ENCODE measurements at places on chromosomes 11 and 22.

DNA sequence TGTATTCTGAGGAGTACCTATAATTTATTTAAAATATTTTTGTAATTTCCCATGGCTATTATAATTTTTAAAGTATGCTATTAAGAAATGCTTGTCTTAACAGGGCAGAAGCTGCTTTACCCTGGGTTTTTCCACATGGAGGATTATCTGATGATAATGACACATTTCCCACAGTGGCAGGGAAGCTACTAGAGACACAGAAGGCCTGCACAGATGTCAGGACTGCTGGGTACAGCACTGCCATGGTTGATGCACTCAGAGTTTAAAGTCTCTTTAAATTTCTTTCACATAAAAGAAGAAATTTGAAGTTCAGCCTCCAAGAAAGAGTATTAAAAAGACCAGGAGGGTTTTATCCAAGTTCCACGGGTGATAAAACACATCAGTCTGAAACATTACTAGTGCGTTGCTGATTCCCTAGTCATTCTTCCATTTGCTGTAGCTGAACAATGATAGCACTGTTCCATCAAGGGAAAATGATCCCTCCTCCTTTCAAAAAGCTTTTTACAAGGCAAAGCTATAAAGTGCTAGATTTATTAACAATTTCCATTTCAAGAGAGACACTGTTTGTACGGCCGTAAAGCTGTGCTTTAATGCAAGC is 363.0 kb downstream of the CNTN5 start:
- DNase-seq, result no peak

DNA sequence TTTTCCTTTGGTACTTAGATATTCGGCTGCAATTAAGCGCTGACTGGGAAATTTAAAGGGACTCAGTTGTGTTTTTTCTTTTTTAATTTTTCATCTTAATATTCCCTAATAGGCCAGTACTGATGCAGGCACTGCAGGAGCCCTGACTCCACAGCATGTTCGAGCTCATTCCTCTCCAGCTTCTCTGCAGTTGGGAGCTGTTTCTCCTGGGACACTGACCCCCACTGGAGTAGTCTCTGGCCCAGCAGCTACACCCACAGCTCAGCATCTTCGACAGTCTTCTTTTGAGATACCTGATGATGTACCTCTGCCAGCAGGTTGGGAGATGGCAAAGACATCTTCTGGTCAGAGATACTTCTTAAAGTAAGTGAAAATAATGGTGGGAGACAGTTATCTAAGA is 3.8 kb downstream of the YAP1 start:
- DNase-seq, result no peak

- DNase-seq, result no peak
These were observed 689 bp downstream of the PDHX start for GRCh38 chr11:34916843-34917770.

DNA sequence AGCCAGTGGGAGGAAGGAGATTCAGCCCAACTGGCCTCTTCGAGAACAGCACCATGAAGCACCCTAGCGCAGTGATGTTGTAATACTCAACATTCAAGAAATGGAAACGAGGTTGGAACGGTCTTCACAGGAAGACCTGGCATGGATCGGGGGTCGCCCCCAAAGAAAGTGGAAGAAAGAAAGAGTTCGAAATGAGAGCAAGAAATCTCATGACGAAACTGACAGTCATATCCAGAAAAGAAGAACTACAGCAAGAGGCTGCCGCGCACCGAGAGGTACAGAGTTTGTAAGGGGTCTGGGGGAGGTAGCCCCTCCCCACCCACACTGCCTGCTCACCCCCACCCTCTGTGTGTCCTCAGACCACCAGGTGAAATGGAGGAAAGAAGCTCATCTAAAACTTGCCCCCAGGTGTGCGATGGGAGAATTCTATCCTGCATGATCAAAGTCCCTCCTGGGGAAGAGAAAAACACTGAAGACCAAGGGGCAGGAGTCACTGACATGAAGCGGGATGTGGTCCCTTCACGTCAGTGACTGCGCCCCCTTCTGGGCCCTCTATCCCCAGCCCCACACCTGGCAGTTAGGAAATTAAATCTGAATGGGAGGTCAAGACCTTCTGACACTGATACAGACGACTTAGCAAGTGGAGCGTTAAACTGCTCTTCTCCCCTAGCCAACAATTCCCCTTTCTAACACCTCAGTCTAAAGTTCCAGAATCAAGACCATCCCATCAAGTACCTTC is 52.9 kb upstream of the SPATA19 start:
- no peak for DNase-seq

- DNase-seq, result no peak
These were observed 4.0 kb downstream of the P4HA3 start for GRCh38 chr11:74307434-74307833.

- DNase-seq, result no peak
These were observed 219.4 kb downstream of the BRD1 start for GRCh38 chr22:49608228-49608627.

DNA sequence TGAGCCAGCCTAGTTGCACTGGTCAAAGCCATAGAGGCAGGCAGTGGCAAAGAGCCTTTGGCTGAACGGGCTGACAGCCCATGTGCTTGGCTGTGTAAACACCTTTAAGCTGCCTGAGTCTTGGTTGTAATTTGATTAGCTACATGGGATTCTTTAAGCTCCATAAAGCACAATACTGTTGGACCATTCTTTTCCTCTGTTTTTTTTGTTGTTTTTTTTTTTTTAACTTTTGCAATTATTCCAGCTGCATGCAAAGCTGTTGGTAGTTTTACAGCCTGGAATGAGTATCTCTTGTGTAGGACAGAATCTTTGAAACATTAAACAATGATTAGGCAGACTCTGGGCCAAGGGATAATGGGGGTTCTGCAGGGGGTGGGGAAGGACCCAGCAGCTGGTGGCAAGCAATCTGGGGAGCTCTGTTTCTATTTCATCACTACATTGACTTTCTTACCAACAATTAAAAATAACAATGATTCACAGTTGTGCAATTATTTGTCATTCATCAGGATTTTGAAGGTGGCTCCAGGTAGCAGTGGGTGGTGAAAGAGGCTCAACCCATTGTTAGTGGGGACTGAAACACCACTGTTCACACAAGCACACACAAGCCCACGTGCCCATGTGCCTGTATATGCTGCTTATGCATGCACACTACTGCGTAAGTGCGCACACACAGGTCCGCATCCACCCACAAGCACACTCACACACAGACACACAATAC is 69.5 kb upstream of the CSNK2A3 start:
- no peak for DNase-seq

- DNase-seq, result peak; percentile 54
These were observed 27.8 kb downstream of the WEE1 start for GRCh38 chr11:9601037-9601875.

- no peak for DNase-seq
These were observed 257.5 kb upstream of the MTNR1B start for GRCh38 chr11:92711926-92712325.

DNA sequence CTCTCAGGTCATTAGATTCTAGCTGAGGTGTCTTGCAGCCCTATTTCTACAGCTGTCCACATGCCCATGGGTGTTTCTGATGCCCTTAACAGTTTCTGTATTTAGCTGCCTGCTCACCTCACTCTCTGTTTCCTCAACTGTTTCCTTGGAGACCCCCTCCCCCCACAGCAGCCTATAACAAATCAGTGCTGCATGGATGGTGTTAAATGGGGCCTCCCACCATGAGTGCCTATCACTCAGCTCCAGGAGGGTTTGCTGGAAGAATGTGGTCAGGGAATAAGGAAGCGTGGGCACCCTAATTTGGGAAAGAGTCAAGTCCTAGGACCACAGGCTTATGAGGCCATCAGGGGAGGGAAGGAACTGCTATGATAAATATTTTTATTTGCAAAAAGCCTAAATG is 8.6 kb downstream of the KLHL35 start:
- no peak for DNase-seq

DNA sequence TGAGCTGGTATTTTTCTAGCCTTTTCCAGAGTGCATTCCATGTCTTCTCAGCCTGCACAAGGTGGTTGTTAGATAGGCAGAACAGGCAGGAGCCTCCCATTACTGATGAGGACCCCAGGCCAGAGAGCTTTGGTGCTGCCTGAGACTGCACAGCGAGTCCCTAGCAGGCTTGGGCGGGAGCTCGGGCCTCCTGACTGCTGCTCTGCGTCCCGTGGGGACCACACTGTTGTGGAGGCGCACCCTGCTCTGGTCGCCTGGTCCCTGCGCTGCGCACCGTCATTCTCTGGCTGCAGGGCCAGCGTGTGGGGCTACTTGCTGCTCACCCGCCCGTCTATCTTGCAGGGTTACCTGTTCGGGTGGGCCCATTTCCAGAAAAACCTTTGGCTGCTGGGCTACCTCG is 8.5 kb downstream of the TPCN2 start:
- DNase-seq, result no peak

- DNase-seq, result no peak
These were observed 11.5 kb downstream of the CBX6 start for GRCh38 chr22:38860283-38861169.

DNA sequence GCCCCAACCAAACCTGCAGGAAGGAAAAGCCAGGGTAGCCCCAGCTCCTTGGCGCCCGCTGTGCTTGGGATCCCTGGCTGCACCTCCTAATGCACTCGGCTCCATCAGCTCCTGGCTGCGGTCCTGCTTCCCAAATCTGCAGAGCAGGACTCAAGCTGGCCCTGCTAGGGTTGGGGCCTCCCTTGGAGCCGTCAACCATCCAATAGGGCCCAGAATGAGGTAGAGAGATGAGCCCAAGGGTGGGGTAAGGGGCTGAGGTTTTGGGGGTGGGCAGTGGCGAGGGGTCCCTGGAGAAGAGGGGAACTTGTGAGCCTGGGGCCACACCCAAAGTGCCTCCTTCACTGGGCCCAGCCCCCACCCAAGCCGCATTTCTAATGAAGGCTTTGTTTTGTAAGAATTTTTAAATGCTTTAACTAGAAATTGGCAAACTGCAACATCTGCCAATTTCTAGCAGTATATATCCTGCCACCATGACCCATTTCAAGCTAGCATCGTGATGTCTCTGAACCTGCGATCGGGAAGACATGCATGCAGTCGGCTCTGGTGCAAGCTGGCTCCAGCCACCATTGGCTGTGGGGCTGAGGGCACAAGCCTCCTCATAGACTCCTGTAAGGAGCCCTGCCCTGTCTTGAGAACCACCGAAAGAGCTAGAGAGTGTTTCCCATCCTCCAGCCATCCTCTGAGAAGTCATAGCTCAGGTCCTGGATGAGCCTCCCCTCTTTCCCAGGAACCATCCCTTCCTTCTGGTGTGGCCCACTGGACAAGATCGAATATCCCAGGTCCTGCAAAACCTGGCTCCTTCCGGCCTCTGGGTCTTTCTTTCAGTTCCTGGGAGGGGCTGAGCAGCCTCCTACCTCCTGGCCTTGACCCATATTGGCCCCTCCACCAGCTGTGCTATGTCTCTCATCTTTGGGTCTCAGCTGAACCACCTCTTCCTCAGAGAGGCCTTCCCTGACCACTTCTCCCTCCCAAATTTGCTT is 15.5 kb downstream of the C1QTNF6 start:
- DNase-seq, result no peak

GRCh38 chr11:72228229-72228843 is 3.8 kb downstream of the INPPL1 start:
- no peak for DNase-seq

- DNase-seq, result no peak
These were observed 6.4 kb downstream of the RAC2 start for GRCh38 chr22:37237371-37238268.

- DNase-seq, result peak; percentile 16
These were observed 3.9 kb upstream of the VSIG10L2 start for GRCh38 chr11:125941619-125942611.

DNA sequence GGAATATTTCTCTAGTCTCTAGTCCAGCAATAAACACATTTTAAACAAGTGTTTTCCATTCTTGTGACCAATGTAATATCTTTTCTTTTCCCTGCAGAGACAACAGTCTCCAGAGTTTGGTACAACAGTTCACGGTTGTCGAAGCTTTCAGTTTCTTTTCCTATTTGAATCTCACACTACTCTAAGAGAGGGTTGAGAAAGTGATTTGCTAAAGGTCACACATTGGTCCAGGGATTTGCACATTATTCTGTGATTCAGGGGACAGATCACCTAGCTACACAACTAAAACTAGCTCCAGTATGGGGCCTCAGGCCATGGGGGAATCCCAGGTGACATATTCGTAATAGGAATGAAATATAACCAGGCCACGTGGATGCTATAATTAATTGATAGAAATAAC is 132.5 kb downstream of the HIPK3 start:
- no peak for DNase-seq

GRCh38 chr11:102306817-102307726 is 10.2 kb upstream of the BIRC3 start:
- DNase-seq, result no peak

GRCh38 chr11:72766152-72766902 is 14.1 kb upstream of the ARAP1 start:
- DNase-seq, result no peak

GRCh38 chr11:42841556-42841955 is 470.2 kb upstream of the API5 start:
- no peak for DNase-seq

DNA sequence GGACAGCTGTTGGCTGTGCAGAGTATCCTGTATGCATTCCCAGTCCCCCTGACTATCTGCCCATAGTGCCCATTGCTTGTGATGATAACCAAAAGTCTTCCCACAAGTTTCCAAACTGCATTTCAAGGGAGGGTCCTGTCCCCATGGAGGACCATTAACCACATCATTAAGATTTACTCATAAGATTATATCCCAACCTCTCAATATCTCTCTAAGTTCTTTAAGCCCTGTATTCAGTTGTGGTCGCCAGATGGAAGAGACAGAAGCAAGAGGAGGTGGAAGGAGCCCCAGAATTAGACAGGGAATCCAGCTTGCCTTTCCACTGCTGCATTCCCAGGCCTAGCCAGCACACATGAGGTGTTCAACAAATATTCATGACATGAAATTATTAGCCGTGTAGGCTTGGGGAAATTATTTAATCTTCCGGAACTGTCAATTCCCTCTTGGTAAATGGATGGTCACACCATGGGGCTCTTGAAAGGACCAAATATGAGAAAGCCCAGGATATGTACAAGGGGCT is 42.6 kb upstream of the TIMP3 start:
- DNase-seq, result no peak

GRCh38 chr11:16406226-16406625 is 49.9 kb upstream of the SOX6 start:
- no peak for DNase-seq

- DNase-seq, result peak; percentile 49
These were observed 6.3 kb upstream of the SH3BP1 start for GRCh38 chr22:37633089-37633624.

- no peak for DNase-seq
These were observed 698.5 kb downstream of the KCNA4 start for GRCh38 chr11:29318134-29318845.

- no peak for DNase-seq
These were observed 8.2 kb downstream of the ANO9 start for GRCh38 chr11:433641-434040.

DNA sequence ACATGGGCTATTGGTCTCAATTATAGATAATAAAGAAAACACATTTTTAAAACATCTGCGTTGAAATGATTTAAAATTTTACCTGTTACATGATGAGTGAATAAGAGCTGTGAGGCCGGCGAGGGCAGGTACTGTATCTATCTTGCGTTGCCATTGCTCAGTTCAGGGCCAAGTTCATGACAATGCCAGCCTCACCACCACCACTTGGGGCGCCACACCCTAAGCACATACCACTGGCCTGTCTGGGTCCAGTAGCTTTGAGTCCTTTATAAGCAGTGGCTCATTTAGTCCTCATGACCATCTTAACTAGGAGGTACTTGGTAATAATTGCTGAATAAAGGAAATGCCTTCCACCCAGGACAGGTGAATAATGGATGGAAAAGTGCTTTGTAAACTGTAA is 14.5 kb upstream of the MB start:
- DNase-seq, result peak; percentile 28

GRCh38 chr11:33437529-33437928 is 180.3 kb downstream of the HIPK3 start:
- no peak for DNase-seq

GRCh38 chr11:2886191-2886894 is 768 bp upstream of the CDKN1C start:
- no peak for DNase-seq
